ENCODE measurements at places on chromosomes 16 and 17.

DNA sequence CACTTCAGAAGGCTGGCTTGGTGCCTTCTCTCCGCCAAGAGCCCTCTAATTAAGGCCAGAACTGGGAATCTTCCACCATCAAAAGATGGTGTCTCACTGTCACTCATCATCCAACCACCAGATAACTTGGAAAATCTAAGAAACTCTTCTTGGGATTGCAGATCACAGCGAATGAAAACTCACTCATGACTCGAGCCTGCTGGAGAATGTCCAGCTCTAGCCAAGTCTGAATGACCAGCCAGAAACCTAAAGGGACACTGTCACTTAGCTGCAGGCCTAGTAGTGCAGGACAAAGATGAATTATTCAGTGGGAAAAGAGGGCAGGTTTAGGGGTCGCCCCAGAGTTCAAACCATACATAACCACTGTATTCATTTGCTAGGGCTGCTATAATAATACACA lies 107.8 kb downstream of the XYLT1 start:
- DNase-seq, result no peak

DNA sequence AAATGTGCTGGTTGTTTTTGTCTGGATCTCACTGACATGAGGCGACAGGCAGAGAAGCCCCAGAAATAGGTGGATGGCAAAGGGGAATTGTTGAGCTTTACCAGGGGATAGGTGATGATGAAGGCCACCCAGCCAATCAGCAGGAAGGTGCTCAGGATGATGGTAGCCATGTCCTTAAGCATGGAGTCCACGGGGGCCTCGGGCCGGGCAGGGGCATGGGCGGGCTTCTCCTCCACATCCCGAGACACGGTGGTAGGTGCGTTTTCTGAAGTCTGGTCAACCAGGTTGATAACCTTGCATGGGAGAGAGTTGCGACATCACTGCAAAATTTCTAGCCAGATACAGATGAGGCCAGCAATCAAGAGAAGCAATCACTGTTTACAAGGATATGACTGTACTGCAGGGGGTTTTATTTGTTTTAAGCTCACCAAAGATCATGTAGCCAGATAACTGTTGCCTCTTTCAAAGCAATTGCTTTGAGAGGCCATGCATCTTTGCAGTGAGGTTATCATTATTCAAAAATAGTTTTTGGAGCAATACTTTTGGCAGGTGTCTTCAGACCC lies 37.3 kb upstream of the ICAM2 start:
- no peak for DNase-seq

DNA sequence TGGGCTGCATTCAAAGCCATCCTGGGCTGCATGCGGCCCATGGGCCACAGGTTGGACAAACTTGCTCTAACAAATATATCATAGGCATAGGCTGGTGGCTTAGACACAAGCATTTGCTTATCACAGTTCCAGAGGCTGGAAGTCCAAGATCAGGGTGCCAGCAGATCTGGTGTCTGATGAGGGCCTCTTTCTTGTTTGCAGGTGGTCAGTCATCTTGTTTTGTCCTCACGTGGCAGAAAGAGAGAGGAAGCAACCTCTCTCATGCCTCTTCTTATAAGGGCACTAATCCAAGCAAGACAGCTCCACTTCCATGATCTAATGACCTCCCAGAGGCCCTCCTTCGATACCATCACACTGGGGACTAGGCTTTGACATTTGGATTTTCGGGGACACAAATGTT lies 238.7 kb upstream of the TNRC6C start:
- no peak for DNase-seq

DNA sequence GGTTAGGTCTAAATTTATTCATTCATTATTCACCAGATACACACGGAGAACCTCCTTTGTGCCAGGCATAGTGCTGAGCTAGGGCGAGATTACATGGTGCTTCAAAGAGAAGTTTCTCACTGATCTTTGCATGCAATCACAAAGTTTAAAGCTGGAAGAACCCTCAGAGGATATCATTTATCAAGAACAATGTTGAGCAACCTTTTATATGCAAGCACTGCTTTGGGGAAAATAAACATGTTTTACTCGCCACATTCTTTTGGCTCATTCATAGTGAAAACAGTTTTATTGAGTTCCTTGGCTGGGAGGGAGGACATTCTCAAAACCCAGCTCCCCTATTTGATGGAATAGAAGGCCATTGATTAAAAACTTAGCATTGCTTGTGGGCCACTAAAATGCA lies 49.8 kb upstream of the XYLT1 start:
- DNase-seq, result no peak

DNA sequence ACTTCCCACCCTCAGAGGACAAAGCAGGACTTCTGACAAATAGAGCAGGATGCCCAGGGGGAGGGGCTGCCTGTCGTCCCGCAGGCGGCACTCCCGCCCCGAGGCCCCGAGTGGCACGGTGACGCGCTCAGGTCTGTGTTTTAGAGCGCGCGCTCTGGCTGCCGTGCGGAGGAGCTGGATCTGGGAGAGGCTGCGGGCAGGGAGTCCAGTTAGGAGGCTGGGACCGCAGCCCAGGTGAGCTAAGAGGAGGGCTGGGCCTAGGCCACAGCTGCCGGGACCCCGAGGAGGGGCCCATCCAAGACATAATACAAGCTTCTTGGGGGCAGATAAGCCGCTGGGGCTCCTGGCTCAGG lies 6.4 kb downstream of the DOC2A start:
- DNase-seq, result no peak

DNA sequence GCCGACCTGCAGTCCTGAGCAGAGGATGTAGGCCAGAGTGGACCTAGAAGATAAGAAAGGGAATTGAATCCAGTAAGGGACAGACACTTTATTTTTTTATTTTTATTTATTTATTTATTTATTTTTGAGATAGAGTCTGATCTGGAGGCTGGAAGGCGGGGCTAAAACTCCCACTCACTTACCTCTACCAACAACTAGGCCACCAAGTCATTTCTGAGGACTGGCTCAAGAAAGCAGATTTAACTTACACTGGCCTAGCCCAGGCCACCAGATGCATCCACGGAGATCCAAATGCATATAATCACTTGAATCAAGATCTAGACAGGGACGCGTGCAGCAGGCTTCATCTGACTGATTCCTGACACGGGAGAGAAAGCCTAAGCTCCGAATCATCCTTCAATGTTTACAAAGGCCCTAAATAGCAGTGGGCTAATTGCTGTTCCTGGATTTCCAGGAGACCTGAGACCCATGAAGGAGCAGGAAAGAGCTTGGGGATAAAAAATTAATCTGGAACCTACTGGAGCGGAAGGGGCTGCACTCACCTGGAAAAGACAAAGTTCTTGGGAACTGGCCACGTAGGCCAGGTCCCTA lies 1.1 kb upstream of the ALOX12 start:
- DNase-seq, result no peak

DNA sequence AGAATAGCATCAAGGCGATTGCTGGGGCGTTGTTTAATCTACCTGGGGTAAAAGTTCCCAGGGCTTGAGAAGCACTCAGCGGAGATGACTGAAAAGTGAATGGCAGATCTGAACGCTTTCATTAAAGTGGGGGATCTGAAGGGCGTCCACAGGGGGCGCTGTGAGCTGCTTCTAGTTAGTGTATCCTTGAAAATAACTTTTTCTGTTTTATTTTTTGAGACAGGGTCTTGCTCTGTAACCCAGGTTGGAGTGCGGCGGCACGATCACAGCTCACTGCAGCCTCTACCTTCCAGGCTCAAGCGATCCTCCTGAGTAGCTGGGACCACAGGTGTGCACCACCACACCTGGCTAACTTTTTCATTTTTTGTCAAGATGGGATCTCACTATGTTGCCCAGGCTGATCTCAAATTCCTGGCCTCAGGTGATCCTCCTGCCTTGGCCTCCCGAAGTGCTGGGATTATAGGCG lies 360.4 kb downstream of the SEC14L1 start:
- no peak for DNase-seq
